ENCODE measurements at places on chromosomes 7 and 10. TPM values are rescaled to one million over a fixed set of nuclear protein-coding genes. Genes with fewer than 3 reads are reported as not detected.

Gene PRXL2A
- total RNA-seq, result 61.8 TPM

Gene PODXL
- total RNA-seq, result 58.5 TPM

Gene CALD1
- total RNA-seq, result 22.6 TPM

Gene TMED4
- total RNA-seq, result 318 TPM

Gene SYCE1
- total RNA-seq, result not detected

Gene CREM
- total RNA-seq, result 415 TPM

Gene NUTM2E
- not detected for total RNA-seq

Gene KBTBD2
- 28.8 TPM for total RNA-seq

Gene LRRC17
- total RNA-seq, result 9.7 TPM

Gene SHOC2
- total RNA-seq, result 19.9 TPM

Gene GATA3
- 3.4 TPM for total RNA-seq

Gene CAMK1D
- 1.9 TPM for total RNA-seq

Gene CROT
- 4.9 TPM for total RNA-seq

Data from cardiac muscle cell (in vitro differentiated cells and primary cell).